ENCODE measurements at places on chromosomes 3 and 15.

DNA sequence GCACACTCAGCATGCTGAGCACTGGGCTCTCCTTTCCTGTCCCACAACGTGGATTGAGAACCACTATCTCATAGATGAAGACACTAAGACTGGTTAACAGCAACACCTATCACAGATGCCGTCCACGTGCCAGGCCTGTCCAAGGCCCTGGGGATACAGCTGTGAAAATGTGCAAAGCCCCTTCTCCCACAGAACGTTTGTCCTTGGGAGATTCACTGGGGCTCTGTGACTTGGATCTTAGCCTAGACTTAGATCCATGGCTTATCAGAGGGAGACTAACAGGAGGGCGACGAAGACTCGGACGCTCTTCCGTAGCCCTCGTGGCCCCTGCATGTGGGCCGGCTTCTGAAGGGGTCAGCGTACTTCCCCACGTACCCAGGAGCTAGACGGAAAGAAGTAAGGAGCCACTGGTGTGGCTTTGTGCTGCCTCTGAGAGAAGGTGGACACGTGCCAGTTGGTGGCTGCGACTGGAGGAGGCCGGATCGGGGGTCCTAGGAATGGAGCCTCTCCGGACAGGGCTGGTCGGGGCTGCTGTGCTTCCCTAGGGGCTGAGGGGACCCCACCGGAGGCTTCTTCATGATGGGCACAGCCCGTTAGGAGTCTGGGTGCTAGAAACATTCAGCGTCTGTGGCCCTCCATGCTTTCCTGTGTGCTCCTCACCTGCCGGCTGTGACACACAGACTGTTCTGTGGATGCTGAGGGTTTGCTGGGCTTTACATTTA is 964 bp downstream of the NRROS start:
- peaks cover 45% of the 10 kb centered on the region for H3K36me3 ChIP-seq
- no peaks in the 10 kb centered on the region for H3K27me3 ChIP-seq
- H3K4me3 ChIP-seq, result peak overlapping the region; percentile 95
- peak overlapping the region; percentile 98 for H3K27ac ChIP-seq

GRCh38 chr3:147387291-147387884 is 19.0 kb downstream of the ZIC4 start:
- H3K27ac ChIP-seq, result peak overlapping the region; percentile 1
- H3K27me3 ChIP-seq, result peaks cover 92% of the 10 kb centered on the region
- H3K4me3 ChIP-seq, result no peak overlapping the region
- DNase-seq, result no peak
- peaks cover 5% of the 10 kb centered on the region for H3K36me3 ChIP-seq
- H3K4me1 ChIP-seq, result peaks cover 10% of the 10 kb centered on the region

GRCh38 chr15:39497759-39498565 is 82.9 kb upstream of the THBS1 start:
- DNase-seq, result no peak
- H3K4me3 ChIP-seq, result no peak overlapping the region
- no peaks in the 10 kb centered on the region for H3K36me3 ChIP-seq
- no peak overlapping the region for H3K27ac ChIP-seq
- peaks cover 6% of the 10 kb centered on the region for H3K27me3 ChIP-seq

- H3K4me3 ChIP-seq, result no peak overlapping the region
- no peak for DNase-seq
- H3K27ac ChIP-seq, result no peak overlapping the region
- no peaks in the 10 kb centered on the region for H3K36me3 ChIP-seq
- peaks cover 1% of the 10 kb centered on the region for H3K27me3 ChIP-seq
Observed at GRCh38 chr15:76912430-76912829, 7.3 kb upstream of the SCAPER start.

DNA sequence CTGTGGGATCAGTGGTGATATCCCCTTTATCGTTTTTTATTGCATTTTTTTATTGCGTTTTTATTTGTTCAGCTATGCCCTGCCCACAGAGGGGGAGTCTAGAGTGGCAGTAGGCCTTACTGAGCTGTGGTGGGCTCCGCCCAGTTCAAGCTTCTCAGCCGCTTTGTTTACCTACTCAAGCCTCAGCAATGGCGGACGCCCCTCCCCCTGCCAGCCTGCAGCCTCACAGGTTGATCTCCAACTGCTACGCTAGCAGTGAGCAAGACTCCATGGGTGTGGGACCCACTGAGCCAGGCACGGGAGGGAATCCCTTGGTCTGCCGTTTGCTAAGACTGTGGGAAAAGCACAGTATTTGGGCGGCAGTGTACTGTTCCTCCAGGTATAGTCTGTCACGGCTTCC is 500.6 kb upstream of the MCTP2 start:
- H3K27me3 ChIP-seq, result no peaks in the 10 kb centered on the region
- H3K4me3 ChIP-seq, result no peak overlapping the region
- H3K36me3 ChIP-seq, result no peaks in the 10 kb centered on the region
- H3K27ac ChIP-seq, result no peak overlapping the region

DNA sequence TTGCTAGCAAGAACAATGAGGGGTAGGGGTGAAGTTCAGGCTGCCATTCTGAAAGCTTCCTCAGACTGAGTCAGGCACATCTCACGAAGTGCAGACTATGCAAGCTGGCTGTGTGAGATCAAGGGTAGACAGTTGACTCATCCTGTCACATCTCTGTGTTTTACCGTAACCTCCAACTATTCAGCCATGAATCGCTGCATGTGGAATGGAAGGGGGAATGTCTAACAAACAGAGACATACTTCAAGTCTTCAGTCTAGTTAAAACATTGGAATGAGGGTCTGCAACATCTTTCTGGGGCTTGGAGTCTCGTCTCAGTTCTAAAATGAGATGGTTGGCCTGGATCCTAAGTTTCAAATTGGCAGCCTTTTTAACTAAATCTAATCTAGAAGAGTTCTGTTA is 25.9 kb downstream of the AGTR1 start:
- H3K4me3 ChIP-seq, result no peak overlapping the region
- no peaks in the 10 kb centered on the region for H3K36me3 ChIP-seq
- no peaks in the 10 kb centered on the region for H3K4me1 ChIP-seq
- H3K27me3 ChIP-seq, result peaks cover 3% of the 10 kb centered on the region
- no peak overlapping the region for H3K27ac ChIP-seq

DNA sequence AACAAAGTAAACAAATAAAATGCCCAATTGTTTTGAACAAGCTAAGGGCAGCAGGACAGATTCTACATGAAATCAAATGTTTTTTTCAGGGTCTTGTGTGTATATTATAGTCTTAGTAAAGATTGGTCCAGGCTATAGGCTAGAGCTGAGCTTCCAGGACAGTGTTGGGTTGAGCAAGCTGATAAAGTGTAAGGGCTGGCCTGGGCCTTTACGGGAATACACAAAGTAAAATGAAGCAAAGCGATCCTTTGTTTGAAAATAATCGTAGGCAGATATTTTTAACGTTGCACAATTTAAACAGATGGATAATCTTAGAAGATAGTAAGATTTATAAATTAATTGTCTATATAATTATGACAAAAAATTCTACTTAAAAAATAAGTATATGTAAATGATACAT is 1204.6 kb downstream of the OTOL1 start:
- H3K27me3 ChIP-seq, result no peaks in the 10 kb centered on the region
- H3K4me1 ChIP-seq, result no peaks in the 10 kb centered on the region
- no peak for DNase-seq
- H3K4me3 ChIP-seq, result no peak overlapping the region
- H3K27ac ChIP-seq, result no peak overlapping the region
- H3K36me3 ChIP-seq, result no peaks in the 10 kb centered on the region

- no peak overlapping the region for H3K27ac ChIP-seq
- H3K27me3 ChIP-seq, result no peaks in the 10 kb centered on the region
- no peak overlapping the region for H3K4me3 ChIP-seq
- no peaks in the 10 kb centered on the region for H3K4me1 ChIP-seq
- no peak for DNase-seq
Observed at GRCh38 chr3:6644070-6644929, 216.6 kb upstream of the GRM7 start.

GRCh38 chr3:116563351-116563750 is 118.1 kb upstream of the LSAMP start:
- H3K27me3 ChIP-seq, result no peaks in the 10 kb centered on the region
- no peak overlapping the region for H3K27ac ChIP-seq
- DNase-seq, result no peak

- H3K36me3 ChIP-seq, result peaks cover 34% of the 10 kb centered on the region
- no peak for DNase-seq
- H3K27ac ChIP-seq, result no peak overlapping the region
Observed at GRCh38 chr3:123276346-123277006, 74.7 kb downstream of the SEC22A start.

- H3K27ac ChIP-seq, result no peak overlapping the region
- no peak overlapping the region for H3K4me3 ChIP-seq
- no peak for DNase-seq
- no peaks in the 10 kb centered on the region for H3K36me3 ChIP-seq
- no peaks in the 10 kb centered on the region for H3K4me1 ChIP-seq
- peaks cover 6% of the 10 kb centered on the region for H3K27me3 ChIP-seq
Observed at GRCh38 chr3:134991003-134991402, 195.9 kb downstream of the EPHB1 start.

DNA sequence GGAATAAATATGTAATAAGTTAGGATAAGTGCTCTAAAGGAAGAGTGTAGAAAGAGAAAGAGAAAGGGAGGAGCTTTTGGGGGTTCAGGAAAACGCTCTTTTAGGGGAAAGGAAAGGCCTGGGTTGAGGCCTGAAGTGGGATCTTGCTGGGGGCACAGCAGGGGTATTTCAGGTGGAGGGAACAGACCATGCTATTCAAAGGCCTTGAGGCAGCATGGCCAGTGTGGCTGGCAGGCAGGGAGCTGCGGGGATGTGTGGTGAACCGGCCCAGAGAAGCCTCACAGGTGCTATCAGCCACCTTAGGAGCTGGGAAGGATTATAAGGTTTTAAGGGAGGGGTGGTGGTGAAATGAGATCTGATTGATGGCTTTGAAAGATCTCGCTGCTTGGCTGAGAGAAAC is 66.6 kb downstream of the LINGO1 start:
- H3K27ac ChIP-seq, result no peak overlapping the region
- peaks cover 6% of the 10 kb centered on the region for H3K4me1 ChIP-seq
- no peak for DNase-seq
- peaks cover 26% of the 10 kb centered on the region for H3K27me3 ChIP-seq
- no peaks in the 10 kb centered on the region for H3K36me3 ChIP-seq

DNA sequence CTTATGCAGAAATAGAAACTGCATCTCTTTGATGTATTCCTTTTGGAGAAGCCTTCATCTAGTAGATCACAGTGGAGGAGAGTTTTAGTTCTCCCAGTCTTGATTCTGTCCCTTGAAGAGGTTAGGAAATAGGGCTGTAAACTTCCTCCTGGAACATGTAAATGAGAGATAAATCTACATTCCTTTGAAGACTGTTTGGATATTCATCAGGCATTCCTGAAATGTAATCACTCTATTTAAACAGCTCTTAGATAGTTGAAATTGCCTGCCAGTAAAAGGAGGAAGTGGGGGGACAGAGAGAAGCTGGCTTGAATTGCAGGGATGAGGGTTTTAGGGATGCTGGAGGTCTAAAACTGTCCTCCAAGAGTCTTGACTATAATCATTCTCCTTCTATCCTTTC is 254.3 kb upstream of the LRRC3B start:
- no peak overlapping the region for H3K27ac ChIP-seq
- no peaks in the 10 kb centered on the region for H3K36me3 ChIP-seq
- no peak for DNase-seq
- H3K4me3 ChIP-seq, result no peak overlapping the region

GRCh38 chr15:68730976-68731897 is 89.5 kb downstream of the ANP32A start:
- H3K27me3 ChIP-seq, result peaks cover 4% of the 10 kb centered on the region
- H3K4me1 ChIP-seq, result peaks cover 29% of the 10 kb centered on the region
- H3K27ac ChIP-seq, result peak overlapping the region; percentile 32
- H3K4me3 ChIP-seq, result no peak overlapping the region

- no peaks in the 10 kb centered on the region for H3K27me3 ChIP-seq
- H3K36me3 ChIP-seq, result no peaks in the 10 kb centered on the region
- H3K4me1 ChIP-seq, result no peaks in the 10 kb centered on the region
- H3K4me3 ChIP-seq, result no peak overlapping the region
- no peak overlapping the region for H3K27ac ChIP-seq
Observed at GRCh38 chr3:186487819-186488218, 56.4 kb downstream of the CRYGS start.

GRCh38 chr3:24763393-24763792 is 268.7 kb upstream of the THRB start:
- no peaks in the 10 kb centered on the region for H3K36me3 ChIP-seq
- H3K4me1 ChIP-seq, result no peaks in the 10 kb centered on the region
- no peaks in the 10 kb centered on the region for H3K27me3 ChIP-seq

GRCh38 chr3:46300461-46300789 is 53.5 kb upstream of the CCR2 start:
- no peak overlapping the region for H3K27ac ChIP-seq
- no peak overlapping the region for H3K4me3 ChIP-seq
- DNase-seq, result no peak
- peaks cover 49% of the 10 kb centered on the region for H3K4me1 ChIP-seq
- no peaks in the 10 kb centered on the region for H3K36me3 ChIP-seq

GRCh38 chr3:193815246-193816027 is 222.4 kb downstream of the OPA1 start:
- peaks cover 19% of the 10 kb centered on the region for H3K27me3 ChIP-seq
- H3K4me3 ChIP-seq, result no peak overlapping the region

DNA sequence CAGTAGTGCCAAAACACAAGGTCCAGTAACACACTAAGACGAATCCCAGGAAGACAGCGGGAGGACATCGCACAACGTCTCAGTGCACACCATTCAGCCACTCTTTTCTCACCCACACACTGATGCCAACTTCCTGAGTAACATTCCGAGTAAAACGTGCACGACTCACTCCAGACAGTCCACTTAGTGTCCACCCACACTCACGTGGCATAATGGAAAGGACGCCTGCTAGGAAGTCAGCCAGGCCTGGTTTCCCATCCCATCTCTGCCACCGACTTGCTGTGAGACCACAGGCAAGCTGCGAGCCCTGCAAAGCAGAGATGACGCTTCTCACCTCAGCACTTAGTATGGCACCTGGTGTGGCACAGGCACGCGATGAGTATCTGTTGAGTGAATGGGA is 36.8 kb upstream of the VGLL4 start:
- H3K27ac ChIP-seq, result no peak overlapping the region
- no peak for DNase-seq
- no peaks in the 10 kb centered on the region for H3K4me1 ChIP-seq
- no peak overlapping the region for H3K4me3 ChIP-seq

GRCh38 chr3:16186086-16186485 is 11.6 kb downstream of the GALNT15 start:
- DNase-seq, result no peak
- H3K27me3 ChIP-seq, result peaks cover 4% of the 10 kb centered on the region
- H3K36me3 ChIP-seq, result no peaks in the 10 kb centered on the region
- H3K4me3 ChIP-seq, result no peak overlapping the region
- H3K27ac ChIP-seq, result no peak overlapping the region

DNA sequence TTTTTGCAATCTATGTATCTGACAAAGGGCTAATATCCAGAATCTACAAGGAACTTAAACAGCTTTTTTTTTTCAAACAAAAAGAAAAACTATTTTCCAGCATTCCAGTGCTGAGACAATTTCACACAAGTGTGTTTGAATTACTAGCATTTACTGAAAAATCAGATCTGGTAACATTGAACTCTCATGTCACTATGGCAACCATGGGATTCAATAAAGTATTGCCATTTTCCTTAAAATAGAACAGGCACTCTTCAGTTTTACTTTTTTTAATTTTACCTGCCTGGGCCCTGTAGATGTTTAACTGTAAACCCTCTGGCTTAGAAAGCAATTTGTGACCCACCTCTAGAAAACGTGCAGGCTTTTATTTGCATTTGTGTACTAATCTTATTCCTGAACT is 105.4 kb downstream of the MITF start:
- DNase-seq, result no peak
- no peak overlapping the region for H3K27ac ChIP-seq
- no peaks in the 10 kb centered on the region for H3K36me3 ChIP-seq
- no peaks in the 10 kb centered on the region for H3K4me1 ChIP-seq

GRCh38 chr3:25080461-25080860 is 347.6 kb upstream of the RARB start:
- H3K36me3 ChIP-seq, result no peaks in the 10 kb centered on the region
- H3K4me1 ChIP-seq, result no peaks in the 10 kb centered on the region
- no peak overlapping the region for H3K4me3 ChIP-seq
- no peak for DNase-seq
- no peak overlapping the region for H3K27ac ChIP-seq
- H3K27me3 ChIP-seq, result no peaks in the 10 kb centered on the region

- peaks cover 5% of the 10 kb centered on the region for H3K27me3 ChIP-seq
- no peak for DNase-seq
- no peak overlapping the region for H3K4me3 ChIP-seq
Observed at GRCh38 chr3:154421083-154421482, 8.9 kb downstream of the GPR149 start.

Measured in stimulated activated naive B cell treated with anti-CD40 and anti-IgM and Interleukin-4, amounts not matched to agents 10 μg/mL and 1 μg/mL and 100 μg/mL, for 72 hours (primary cell).